ENCODE measurements at places on chromosomes 2 and 18.

DNA sequence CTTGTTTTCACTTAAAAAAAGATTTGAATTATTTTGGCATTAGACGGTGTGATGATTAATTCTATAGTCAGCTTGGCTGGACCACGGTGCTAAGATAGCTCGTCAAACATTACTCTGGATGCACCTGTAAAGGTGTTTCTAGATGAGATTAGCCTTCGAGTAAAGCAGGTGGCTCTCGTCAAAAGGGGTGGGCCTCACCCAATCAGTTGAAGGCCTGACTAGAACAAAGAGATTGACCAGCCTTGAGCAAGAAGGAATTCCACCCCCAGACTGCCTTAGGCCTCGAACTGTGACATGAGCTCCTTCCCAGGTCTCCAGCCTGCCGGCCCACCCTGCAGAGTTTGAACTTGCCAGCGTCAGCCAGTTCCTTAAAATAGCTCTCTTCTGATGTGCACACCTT is 73.4 kb downstream of the TWIST2 start:
- DNase-seq = no peak

- no peak for DNase-seq
These were observed 35.9 kb downstream of the PTGR3 start for GRCh38 chr18:75173125-75173432.

DNA sequence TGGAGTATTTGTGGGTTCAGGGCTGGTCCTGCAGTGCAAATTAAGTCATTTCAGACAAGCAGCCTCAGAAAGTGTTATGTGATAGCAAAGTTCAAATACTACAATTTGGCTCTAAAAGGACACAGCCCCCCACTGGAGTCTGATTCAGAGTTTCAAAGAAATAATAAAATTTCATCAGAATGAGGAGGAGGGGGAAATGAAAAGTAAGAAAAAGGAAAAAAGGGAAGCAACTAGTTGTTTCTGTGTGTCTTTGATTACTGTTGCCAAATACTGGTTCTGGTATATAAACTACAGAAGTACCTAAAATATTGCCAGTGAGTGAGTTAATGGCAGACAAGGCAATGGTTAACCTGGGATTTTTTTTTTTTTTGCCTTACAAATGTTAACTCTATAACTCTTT is 773.9 kb downstream of the BCL11A start:
- no peak for DNase-seq

GRCh38 chr18:68500556-68500955 is 214.4 kb downstream of the TMX3 start:
- DNase-seq = no peak

- no peak for DNase-seq
These were observed 4.1 kb upstream of the RBM45 start for GRCh38 chr2:178108176-178108575.

DNA sequence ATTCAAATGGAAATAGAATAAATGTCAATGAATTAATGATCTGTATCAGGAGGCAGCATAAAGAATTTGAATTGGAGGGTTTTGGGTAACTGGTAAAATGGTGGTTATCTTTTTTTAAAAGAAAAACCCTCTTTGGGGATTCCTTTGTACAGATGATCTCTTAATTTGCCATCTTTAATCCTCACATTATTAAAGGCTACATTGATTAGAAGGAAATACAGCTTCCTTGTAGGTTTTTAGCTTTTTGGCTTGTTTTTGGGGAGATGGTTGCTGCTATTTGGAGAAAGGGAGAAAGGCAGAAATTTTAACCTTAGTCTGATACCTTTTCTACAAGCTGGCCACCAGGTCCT is 600 bp upstream of the MAPRE2 start:
- no peak for DNase-seq

DNA sequence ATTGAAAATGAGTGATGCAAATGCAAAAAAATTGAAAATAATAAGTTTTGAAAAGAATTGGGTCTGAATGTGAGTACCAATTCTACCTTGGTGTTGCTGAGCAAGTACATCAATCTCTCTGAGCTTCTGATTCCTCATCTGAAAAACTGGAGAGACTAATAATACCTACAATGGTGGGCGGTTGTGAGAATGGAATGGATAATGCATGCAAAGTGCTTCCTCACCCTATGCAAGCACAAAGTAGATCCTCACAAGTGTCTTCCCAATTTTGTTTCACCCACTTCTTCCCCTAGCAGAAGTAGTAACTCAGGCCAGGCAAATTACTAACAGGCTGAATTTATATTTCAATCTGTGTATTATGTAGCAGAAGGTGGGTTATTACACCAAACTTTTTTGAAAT is 191.7 kb upstream of the PIK3C3 start:
- DNase-seq = no peak

GRCh38 chr2:235234736-235235135 is 259.1 kb upstream of the AGAP1 start:
- DNase-seq = no peak

DNA sequence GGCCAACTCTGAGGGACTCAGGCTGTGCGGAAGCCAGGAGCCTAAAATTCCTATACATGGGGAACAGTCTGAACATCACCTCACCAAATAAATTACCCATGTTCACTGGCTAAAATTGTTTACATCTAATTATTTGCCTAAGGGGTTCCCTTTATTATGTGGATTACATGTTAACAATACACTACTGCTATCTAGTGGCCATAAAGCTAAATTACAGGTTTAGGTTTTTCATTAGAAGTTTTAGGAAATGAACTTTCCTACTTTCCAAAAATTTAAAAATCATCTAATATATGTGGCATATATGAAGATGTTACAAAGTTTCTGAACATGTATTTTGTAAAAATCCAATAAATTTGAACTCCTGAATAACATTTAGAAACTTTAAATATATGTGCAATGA is 40.3 kb downstream of the PLA2R1 start:
- DNase-seq = no peak

DNA sequence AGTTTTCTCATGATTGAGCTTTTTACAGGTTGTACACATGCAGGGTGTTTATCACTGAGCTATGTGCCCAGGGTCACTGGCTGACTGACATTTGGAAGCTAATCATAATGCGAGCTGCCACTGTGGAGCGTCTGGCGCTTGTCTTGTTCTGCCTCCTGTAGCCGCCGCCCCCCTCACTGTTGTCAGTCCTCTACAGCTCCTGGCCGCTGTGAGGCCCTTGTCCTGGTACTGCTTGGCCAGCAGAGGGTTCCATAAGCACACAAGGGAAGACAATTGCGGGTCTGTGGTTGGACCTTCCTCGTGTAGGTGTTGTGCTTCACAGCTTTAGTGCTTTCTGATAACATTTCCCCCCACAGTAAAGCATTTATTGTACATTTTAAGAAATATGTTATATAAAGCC is 105.6 kb upstream of the LDLRAD4 start:
- DNase-seq = no peak

GRCh38 chr2:136358576-136358975 is 240.6 kb upstream of the CXCR4 start:
- DNase-seq = no peak

DNA sequence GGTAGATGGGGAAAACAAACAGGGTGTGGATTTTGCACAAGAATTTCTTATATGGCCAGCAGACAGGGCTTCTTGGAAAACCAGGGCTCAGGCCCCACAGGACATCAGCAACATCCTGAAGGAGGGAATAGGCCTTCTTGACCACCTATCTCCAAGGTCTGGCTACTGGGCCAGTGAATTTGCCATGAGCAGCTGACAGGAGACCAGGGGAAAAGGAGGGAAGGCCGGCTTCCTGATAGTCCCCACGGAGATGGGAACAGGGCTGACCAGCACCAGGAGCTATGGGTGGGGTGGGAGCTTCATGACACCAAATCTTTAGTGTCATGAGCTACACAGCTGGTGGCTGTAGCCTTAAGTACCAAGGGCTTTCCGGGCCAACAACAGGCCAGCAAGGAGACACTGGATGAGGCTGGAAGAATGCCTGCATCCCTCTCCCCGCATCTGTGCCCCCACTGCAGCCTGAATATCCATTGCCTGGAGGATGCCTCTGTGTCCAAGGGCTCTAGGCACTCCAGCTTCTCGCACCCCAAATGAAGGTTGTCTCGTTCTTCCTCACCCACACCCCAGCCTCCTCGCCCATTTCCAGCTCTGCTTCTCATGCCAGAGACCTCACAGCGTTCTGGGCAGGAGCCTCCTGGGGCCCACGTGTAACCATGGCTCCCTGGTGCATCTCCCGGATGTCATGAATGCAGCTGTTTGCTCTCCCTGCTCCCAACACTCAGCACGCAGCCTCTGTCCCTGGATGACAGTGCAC is 74.8 kb downstream of the EMX1 start:
- no peak for DNase-seq

DNA sequence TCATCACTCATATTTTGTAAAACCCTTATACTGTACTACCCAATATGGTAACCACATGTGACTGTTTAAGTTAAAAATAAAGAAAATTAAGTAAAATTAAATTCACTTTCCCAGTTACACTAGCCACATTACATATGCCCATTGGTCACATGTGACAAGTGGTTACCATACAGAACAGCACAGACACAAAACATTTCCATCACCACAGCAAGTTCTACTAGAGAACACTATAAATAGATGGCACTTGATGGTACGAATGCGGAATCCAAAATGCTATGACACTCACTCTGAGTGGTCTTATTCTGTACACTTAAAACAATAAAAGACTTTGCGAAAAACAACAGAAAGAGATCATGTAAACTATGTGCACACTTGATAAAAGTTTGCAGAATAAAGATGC is 202.2 kb downstream of the PDE1A start:
- no peak for DNase-seq

- no peak for DNase-seq
These were observed 120.8 kb downstream of the LTBP1 start for GRCh38 chr2:33067598-33067997.

GRCh38 chr2:41941831-41942230 is 106.0 kb upstream of the PKDCC start:
- DNase-seq = no peak

GRCh38 chr2:3602553-3603339 is 7.8 kb downstream of the COLEC11 start:
- DNase-seq = no peak

- no peak for DNase-seq
These were observed 60.4 kb downstream of the ARL4C start for GRCh38 chr2:234436482-234436837.

- no peak for DNase-seq
These were observed 11.7 kb upstream of the NAPG start for GRCh38 chr18:10514082-10514481.

DNA sequence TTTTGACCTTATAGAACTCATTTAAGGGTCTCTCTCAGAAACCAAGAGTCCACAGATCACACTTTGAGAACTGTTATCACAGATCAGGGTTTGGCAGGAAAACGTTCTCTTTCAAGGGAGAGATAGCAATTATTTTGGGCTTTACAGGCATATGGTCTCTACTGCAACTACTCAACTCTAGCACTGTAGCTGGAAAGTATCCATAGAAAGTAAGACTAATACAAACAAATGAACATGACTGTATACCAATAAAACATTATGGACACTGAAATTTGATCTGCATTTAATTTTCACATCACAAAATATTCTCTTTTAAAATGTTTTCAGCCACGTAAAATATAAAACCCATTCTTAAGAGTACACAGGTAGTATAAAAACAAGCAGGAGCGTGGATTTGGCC is 100.5 kb downstream of the TRIP12 start:
- no peak for DNase-seq

DNA sequence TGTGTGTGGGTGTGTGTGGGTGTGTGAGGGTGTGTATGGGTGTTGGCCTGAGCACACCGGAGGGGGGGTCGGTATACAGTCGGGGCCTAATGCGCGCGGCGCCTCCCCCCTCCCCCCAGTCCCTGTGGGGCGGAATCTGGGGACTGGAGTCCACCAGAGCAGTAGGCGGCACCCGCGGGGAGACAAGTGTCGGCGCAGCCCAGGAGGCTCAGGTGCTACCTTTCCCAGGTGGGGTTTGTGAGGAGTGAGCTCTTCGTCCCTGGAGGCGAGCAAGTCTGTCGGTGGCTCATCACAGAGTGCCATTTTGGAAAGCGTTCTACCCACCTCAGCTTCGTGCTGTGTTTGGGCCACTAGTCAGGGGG is 2896.1 kb upstream of the TEKT4 start:
- DNase-seq = no peak
